Activated CD4-positive, alpha-beta T cell treated with anti-CD3 and anti-CD28 coated beads for 4 hours (primary cell): ENCODE measurements at places on chromosomes 2 and 18.

DNA sequence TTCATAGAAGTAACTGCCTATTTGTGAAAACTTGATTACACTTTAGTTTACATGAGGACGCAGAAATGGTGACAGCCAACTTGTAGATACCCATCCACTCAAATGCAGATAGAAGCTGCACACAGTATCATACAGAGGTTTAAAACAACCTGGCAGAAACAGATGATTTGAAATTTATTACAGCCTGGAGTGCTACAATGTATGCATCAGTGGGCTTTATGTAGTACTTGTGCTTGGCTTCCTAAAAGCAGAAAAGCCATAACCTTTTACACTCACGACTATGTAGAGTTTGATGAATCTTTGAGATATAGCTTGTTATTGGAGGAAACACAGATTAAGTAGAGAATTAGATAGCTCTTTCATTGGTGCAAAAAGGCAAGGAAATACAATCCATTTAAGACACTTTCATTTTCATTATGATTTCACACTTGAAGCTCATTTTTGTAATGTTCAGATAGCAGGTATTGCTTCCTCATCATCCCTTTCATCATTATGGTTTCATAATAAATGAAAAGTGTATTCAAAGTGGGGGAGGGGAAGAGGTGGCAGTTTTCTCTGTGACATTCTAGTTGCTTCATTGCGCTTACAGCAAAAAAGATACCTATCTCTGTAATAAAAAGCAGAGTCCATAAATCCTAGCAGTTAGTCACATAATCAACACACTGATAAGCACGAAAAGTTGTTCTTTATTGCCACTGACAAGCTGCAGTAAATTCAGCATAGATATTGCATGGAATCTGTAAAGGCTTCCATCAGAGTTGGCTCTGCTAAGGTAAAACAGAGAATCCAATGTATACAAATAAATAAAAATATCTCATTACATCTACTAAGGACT lies 789.8 kb upstream of the FSHR start:
- DNase-seq = no peak

GRCh38 chr2:183542606-183543005 lies 418.4 kb downstream of the NUP35 start:
- no peak for DNase-seq

DNA sequence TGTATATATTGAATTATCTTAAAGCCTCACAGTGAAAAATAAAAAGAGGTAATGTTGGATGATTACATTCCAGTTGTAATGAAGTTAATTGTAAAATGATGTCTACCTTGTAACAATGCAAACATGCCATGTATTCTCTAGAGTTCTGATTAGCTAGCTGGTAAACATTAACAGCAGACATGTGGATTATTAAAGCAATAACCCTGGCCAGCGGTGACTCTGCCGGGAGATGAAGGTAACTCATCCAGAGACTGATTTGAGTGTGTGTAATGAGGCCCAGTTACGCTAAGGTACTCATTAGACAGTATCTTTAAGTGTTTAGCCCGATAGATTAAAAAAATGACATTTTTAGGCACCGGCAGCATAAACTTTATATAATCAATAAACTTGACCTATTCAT lies 79.6 kb upstream of the REV1 start:
- DNase-seq = no peak

DNA sequence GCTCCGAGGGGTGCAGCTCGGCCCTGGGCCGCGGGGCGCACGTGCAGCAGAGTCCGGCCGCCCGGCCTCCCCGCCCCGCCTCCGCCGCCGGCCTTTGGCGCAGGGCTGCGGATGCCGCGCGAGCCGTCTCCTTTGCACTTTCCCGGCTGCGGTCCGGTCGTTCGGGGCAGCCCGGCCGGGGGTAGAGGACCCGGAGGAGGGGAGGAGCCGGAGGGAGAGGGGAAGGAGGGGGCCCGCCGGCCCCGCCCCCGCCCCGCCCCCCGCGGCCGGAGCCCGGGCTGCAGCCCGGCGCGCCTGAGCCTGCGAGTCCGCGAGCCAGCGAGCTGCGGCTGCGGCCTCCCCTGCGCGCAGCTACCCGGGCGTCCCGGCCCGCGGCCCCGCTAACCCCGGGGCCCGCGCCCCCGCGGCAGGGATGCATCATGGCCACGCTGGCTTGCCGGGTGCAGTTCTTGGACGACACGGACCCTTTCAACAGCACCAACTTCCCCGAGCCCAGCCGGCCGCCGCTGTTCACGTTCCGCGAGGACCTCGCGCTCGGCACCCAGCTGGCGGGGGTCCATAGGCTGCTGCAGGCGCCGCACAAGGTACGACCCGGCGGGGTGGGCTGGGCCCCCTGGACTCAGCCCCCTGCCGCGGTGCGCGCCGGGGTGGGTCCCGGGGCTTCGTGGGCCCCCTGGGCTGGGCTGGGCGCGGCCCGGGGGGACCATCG lies at the start of gene FHOD3:
TSS of gene FHOD3 (plus strand) at position 297 of the 709 bp plus-strand sequence. CDS start at position 420, 123 bp downstream.
- DNase-seq = no peak

DNA sequence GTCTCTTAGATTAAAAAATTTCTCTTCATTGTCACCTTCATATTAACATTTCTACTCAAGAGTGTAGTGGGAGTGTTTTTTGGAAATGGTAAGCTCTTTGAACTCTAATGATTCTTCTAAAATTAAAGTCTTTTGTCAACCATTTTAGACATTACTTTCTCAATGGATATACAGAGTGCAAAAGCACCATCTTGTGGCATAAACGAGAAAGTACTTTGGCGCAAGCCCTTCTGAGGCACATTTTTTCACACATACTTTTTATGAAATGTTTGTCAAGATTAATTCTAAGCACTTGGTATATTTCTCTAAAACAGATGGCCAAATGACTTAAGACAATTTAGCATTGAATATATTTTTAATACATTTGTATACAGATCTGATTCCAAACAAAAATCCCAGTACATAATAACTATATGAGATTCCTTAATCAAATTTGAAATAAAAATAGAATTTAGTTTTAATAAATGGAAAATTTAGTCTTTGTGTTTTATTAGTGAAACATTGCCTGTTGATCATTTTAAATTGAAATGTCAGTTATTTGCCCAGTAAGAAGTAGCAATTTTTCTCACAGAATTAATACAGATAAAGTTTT lies 63.3 kb upstream of the GALNT5 start:
- no peak for DNase-seq

DNA sequence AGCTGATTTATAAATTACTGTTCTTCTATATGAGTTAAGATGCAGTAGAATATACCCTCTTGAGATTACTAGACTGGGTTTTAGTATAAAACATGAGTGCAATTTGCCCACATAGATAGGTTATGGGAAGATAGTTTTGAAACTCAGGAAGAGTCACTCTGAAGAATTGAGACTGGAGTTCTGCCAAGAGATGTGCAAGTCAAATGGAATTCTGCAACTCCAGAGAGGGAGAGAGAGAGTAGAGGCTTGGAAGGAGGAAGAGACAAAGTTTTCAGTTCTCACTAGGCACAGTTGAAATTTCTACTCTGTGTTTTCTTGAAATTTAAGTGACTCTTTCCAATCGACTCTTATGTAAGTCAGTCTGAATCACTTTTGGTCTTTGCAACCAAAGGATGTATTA lies 878.8 kb downstream of the TSN start:
- DNase-seq = no peak

- peak; percentile 3 for DNase-seq
Measured at GRCh38 chr18:26057344-26057773, 33.1 kb downstream of the SS18 start.

- DNase-seq = no peak
Measured at GRCh38 chr18:55462652-55463051, 125.3 kb downstream of the TCF4 start.

- no peak for DNase-seq
Measured at GRCh38 chr2:69307579-69308064, 79.4 kb downstream of the GFPT1 start.

GRCh38 chr2:241672243-241673188 lies 14.1 kb downstream of the DTYMK start:
- no peak for DNase-seq

DNA sequence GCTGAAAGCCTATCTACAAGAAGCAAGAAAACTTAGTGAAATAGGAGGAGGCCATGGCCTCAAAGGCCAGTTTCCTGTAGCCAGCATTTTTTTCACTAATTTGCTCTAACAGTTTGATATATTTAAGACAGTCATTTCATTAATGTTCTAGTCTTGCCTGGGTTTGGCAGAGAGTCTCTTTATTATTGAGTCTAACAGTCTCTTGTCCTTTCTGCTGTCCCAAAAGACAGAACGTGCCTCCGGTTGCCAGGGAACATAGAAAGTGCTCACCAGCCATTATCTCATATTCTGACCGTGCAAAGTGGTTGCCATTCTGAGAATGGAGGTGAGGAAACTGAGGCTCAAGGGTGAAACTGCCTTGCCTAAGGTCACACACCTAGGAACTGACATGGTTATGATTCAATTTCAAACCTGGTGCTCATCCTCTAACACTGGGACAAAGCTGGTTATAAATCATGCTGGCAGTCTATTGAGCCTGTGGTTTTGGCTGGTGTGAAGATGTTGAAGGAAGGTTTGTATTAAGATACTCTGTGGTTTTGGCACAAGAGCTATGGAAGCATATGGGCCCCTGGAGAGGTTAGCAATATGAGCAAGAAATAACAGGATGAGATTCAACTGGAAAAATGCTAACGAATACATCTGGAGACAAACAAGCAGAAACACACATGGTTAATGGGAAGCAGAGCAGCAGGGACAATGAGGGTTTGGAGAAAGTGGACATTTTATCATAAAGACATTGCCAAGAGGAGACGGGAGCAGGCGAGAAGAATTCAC lies 903.3 kb upstream of the KLHL29 start:
- no peak for DNase-seq

- no peak for DNase-seq
Measured at GRCh38 chr2:71694501-71695234, 241.3 kb downstream of the DYSF start.

- DNase-seq = no peak
Measured at GRCh38 chr2:118794546-118794945, 52.9 kb downstream of the EN1 start.

- DNase-seq = no peak
Measured at GRCh38 chr2:101063352-101064124, 61.4 kb downstream of the RPL31 start.

DNA sequence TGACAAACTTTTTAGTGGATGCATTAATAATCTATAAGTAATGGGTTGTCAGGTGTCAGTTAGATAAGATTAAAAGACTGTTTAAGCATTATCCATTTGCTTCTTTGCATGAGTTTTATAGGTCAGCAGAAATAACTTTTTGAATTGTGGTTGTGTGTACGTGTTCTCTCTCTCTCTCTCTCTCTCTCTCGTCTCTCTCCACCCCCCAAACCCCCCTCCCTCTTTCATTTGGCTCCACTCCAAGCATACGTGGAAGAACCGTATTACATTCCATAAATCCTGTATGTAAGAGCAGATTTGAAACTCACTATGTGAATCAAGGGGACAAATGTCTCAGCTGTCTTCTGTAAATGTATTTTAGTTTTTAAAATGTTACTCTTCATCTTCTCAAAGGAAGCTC lies 120.2 kb downstream of the MEIS1 start:
- no peak for DNase-seq

DNA sequence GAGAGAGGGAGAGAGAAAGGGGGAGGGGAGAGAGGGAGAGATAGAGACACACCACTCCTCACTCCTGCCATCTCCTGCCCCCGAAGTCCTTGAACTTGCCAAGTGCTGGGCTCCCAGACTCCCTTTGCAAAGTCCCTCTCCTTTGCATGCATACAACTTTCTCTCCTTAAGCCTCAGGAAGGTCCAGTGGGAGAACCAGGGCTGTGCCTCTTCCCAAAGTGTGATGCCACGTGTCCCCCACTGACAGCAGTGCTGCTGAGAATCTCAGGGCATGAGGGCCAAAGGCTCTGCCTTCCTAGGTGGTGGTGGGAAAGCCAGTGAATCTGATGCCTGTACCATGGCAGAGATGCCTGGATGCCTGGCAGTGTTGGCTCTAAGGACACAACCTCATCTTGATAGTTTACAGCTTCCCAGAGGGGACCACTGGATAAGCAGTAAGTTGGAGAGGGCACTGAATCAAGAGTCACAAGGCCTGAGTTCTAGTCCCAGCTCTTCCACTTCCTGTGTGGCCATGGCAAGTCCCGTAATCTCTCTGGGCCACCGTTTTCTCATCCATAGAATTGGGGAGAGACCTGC lies 103.4 kb downstream of the CLIP4 start:
- no peak for DNase-seq

GRCh38 chr18:5997361-5997760 lies 102.0 kb upstream of the TMEM200C start:
- no peak for DNase-seq

DNA sequence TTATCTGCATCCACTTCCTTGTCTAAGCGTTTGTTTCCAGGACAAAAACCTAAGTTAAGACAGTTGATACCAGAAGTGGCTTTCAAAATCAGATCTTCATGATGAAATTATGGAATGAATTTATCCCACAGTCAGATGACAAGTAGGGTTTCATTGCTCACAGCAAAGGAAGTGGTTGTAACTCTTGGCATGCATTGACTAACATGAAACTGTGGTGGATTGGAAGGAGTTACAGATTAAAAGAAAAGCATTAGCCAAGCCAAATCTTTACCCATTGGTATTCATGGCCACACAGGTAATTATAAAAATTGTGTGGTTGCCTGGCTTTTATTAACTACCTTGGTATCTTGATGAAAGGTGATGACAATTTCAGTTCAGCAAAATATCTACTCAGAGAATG lies 438.0 kb upstream of the NXPH2 start:
- DNase-seq = no peak

GRCh38 chr2:88838165-88838635 lies 146.7 kb downstream of the RPIA start:
- DNase-seq = no peak

DNA sequence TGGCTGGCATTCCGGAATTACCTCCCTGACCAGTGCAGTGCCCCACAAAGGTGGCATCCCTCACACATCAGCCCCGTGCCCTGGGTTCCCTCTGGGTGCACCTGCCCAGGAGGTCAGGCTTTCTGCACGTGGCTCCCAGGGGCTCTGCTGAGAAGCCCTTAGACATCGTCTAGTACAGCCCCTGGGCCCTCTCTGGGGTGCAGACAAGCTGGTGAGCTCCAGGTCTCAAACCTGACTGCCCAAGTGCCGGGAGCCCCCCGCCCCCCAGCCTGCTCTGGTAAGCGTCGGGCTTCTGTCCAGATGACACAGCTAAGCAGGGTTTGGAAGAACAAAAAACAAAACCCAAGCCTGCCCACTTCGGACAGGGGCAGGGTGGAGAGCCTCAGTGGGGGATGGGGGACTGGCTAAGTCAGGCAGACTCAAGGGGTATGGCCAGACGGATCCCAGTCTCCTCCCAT lies 20.2 kb downstream of the TWIST2 start:
- DNase-seq = no peak

GRCh38 chr2:7288484-7288883 lies 371.3 kb downstream of the RNF144A start:
- DNase-seq = no peak

- no peak for DNase-seq
Measured at GRCh38 chr2:28427741-28428415, 35.2 kb downstream of the FOSL2 start.

DNA sequence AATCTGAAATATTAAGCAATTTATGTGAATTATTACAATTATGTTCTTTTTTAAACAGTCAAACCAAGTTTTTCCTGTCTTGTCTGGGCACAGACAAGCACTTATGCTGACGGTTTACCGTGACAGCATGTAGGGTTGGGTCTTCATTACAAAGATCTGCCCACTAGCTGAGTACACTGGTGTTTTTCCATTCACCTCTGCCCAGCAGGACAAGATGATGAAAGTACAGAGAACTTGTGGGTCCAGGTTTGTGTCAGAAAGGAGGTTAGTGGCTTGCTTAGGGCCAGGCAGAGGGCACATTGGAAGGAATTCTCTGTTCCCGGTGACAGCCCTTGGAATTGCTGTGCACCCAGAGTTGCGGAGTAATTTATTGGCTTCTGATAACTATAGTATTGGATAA lies 14.0 kb downstream of the NABP1 start:
- no peak for DNase-seq

GRCh38 chr2:27843992-27844391 lies 46.2 kb downstream of the RBKS start:
- DNase-seq = no peak
